Activated gamma-delta T cell treated with anti-CD3 and anti-CD28 coated beads, Interleukin-2, amount 50 U/mL, for 16 hours (primary cell): ENCODE measurements at places on chromosomes 11 and 22.

DNA sequence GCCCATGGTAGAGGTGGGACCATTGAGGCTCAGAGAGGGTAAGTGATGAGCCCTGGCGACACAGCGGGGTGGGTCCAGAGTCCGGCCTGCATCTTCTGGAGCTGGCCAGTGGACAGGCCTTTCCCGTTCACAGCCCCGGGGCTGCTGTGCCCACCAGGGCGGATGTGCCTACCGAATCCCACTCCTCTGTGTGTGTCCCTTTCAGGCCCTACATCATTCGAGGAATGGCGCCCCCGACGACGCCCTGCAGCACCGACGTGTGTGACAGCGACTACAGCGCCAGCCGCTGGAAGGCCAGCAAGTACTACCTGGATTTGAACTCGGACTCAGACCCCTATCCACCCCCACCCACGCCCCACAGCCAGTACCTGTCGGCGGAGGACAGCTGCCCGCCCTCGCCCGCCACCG, 11.9 kb upstream of the PPP6R3 start:
- DNase-seq = no peak

DNA sequence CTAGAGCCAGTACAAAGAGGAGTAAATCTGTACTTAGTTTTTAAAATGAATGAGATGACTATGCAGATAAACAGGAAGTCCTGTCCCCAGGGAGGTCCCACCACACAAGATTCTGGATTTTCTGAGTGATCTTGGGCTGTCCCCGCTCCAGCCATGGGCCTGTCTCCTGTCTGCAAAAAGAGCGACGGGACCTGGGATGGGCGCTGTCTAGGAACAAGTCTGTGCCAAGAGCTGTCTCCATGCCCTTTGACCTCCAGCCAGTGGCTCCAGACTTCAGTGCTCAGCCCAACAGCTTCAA, 6.0 kb downstream of the CSNK1E start:
- DNase-seq = no peak

- no peak for DNase-seq
Observed at GRCh38 chr11:38510041-38510440, 1912.0 kb upstream of the RAG2 start.

- DNase-seq = no peak
Observed at GRCh38 chr11:9619004-9619403, 44.9 kb upstream of the SWAP70 start.

DNA sequence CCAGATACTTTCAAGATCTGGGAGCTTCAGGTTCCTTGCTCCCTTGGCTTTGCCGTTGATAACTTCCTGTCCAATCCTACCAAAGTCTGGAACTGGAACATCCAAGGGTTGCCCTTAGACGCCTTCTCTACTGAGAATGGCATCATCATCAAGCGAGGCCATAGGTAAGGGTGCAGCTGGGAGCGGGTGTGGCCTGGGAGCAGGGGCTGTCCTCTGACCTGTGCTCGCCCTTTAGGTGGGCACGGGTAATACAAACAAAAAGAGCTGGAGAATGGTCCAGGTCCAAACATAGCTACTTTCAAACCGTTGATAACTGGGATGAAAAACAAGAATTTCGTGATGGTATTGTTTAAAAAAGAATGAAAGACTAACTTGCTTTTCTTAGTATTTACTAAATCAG, 25.0 kb downstream of the CASP12 start:
- DNase-seq = no peak

GRCh38 chr11:12212174-12212820, 101.9 kb downstream of the MICAL2 start:
- DNase-seq = no peak

DNA sequence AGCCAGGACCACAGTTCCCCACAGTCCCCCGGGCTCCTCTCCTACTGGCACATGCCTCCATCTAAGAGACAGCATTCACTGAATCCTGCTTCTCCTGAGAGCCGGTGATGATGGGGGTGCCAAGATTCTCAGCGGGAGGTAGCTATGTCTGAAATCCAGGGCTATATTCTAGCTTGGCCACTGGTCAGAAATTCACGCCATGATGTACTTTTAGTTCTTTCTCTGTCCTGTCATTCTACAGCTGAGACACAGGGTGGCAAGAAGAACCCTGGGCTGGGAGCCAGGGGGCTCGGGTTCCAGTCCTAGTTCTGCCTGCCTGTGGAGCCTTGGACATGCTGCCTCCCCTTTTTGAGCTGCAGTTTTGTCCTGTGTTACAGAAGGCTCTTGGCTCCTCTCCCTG, 59.2 kb upstream of the PHOX2A start:
- no peak for DNase-seq

DNA sequence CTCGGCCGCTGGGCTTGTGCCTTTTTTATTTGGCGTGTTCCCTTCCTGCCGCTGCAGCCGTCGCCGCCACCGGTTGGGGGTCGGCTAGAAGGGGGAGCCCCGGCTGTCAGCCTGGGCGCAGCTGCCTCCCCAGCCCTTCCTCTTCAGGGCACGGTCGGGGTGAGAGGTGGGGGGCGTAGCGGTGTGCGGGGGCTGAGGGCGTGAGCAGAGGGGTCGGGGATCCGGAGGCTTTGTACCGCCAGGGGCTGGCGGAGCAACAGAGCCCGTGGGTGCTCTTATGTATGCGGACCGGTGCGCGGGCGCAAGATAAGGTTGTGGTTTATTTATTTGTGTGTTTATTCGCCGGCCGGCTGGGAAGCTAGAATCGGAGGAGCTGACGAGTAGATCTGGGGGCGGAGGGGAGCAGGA, 477 bp downstream of the ZBTB16 start:
- peak; percentile 40 for DNase-seq

- DNase-seq = no peak
Observed at GRCh38 chr11:1175461-1176223, 17.9 kb downstream of the MUC5AC start.

DNA sequence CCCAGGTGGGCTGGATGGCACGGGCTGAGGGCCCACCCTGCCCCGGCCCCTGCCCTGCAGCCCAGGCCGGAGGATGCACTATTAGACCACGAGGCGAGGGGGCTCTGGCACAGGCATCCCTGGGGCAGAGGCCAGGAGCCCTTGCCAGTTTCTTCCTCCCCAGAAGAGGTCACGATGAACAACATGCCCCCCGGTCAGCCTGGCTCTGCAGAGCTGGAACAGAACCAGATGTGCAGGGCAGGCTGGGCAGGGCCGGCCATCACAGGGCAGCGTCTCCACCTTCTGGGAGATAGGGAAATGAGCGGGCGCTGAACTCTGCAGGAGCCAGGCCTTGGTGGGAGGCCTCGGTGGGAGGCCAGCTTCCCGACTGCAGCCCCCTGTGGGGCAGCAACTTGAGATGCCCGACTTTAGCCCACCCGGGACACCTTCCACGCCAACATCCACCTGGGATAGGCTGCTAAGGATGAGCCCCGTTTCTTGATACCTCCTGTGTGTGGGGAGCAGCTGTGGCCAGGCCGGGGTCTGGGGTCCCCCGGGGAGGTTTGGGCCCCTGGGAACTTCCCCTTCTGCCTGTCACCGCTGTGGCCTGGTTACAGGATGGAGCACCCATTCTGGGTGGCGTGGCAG, 21.8 kb upstream of the GNB1L start:
- DNase-seq = no peak

DNA sequence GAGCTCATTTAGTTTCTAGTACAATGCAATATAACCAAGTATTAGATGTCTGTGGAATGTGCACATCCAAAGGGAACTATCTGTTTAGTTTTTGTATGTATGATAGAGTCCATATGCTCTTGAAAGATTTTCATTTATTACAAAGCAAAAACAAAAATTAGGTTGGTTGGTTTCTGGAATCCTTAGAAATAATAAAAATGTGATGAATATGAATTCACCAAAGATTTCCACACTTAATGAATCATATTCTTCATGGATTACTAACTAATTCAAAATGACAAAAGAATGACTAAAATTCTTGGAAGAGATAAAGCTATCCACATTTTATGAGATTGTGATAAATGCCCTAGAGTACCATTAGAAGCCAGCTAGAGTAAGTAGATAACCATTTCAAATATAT, 261.1 kb downstream of the SBF2 start:
- DNase-seq = no peak

DNA sequence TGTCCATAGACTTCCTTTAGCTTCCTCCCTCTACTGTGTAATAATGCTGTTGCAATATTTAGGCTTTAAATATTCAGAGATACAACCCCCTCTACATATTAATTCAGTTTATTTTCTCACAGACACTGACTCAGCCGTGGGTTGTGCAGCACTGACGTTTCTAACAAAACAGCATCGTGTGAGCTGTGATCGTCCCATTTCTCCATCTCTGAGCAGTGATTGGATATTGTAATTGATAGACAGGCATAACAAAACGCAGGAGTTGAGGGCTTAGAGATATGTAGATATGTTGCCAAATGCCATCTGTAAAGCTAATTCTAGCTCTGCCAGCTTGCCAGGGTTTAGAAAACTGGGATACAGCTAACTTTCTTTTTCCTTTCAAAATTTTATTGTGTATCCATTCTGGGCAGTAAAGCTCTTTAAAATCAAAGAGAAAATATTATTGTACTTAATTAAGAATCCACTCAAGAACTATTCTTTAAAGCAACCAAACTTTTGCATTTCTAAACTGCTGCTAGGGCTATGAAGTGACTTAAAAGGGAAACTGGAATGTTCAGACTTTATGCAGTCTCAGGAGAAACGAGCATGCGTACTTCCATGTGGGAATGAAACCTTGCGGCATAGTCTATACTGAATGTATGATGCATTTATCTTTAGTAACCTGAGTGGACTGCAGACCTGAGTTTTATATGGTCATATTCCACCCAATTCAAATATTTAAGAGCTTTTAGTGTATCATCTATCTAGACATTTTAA, 22.7 kb downstream of the BTBD10 start:
- no peak for DNase-seq

DNA sequence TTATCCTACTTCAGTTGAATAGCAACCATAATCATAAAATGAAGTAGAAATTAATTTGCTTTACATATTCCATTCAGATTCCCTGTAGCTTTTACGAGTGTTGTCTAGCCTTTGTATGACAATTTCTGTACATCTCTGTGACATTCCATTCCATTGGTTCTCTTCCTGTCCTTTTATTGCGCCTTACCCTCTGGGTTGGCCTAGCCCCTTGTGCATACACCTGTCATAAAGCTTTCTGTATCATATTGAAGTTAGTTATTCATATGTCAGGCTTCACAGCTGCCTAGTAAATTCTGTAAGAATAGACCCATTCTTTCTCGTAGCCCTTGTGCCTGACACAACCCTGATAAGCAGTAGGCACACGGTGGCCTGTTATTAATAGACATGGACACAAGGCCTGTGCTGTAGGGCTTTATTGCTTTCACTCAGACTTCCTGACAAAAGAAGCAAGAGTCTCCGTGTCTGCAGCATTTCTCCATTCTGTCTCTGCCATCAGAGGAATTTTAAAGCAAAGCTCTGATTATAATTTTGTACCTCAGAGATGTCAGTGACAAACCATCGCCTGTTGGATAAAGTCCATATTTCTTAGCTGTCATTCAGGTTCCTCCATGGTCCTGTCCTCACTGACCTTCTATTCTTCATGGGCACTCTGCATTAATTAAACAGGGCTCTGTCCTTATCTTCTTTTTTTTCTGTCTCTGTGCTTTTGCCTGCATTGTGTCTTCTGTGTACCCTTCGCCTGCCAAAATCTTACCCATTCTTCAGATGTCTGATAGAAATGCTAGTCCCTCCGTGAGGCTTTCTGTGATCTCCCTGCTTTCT, 49.4 kb downstream of the BID start:
- DNase-seq = no peak

DNA sequence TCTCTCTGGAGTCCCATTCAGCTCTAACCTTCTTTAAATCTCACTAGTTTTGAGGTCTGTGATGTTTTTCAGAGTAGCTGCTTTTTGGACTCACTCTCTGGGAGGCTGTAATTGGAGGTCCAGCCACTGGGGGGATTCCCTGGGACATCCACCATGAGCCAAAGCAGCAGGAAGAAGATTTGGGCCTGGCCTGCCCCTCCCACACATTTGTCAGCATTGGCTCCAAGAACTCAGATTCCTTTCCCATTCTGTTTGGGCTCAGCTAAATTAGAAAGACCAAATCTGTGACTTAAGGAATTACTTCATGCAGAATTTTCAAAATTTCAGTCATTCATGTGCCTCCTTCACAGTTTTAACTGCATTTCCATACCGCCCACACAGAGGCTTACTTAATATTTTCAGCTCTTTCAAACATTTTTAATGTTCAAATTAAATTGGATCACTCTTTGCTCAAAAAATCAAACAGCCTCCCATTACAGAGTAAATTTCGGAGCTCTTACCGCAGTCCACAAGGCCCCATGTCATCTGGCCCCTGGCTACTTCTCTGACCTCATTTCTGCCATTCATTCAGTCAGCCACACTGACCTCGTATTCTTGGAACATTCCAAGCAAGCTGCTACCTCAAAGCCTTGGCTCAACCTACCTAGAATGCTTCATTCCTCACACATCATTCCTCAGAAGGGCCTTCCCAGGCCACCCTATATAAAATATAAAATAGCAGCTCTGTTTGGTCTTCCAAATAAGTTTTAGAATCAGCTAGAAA, 54.5 kb upstream of the RRAS2 start:
- DNase-seq = no peak

GRCh38 chr11:82787981-82788380, 54.3 kb upstream of the FAM181B start:
- no peak for DNase-seq

DNA sequence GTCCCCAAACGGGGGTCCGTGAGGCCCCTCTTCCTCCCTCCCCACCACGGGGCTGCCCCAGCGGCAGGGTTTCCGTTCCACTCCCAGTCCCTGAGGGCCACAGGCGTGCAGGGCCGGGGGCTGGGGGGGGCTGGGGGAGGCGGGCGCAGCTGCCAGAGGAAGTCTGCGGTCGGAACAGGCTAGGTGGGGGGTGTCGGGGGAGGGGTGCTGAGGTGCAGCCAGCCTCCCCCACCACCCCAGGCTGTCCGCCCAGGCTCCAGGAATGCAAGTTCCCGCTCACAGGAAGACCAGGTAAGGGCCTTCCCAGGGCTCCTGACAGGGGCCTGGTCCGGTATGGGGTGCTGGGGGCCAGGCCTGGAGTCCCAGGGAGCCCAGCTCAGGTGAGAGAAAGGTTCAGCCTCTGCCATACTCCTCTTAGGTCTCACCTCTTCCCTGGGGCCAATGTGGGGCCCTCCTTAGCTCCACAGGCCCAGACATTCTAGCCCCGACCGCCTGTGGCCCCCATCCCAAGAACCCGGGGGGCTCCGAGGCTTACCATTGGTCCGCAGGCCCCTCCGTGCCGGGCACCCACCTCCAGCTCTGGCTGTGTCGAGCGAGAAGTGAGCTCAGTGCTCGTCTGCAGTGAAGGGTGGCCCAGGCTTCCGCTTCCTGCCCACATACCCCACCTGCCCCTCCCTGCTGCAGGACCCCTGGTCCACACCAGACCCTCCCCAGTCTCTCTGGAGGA, at the start of gene PTPRCAP:
TSS of gene PTPRCAP (minus strand) at position 601 of the 727 bp plus-strand sequence. CDS start at position 538, 63 bp downstream.
- DNase-seq = peak; percentile 66
